ENCODE measurements at places on chromosomes 12 and 14.

GRCh38 chr12:125346362-125346761, 281.1 kb downstream of the AACS start:
- DNase-seq = peak; percentile 24

DNA sequence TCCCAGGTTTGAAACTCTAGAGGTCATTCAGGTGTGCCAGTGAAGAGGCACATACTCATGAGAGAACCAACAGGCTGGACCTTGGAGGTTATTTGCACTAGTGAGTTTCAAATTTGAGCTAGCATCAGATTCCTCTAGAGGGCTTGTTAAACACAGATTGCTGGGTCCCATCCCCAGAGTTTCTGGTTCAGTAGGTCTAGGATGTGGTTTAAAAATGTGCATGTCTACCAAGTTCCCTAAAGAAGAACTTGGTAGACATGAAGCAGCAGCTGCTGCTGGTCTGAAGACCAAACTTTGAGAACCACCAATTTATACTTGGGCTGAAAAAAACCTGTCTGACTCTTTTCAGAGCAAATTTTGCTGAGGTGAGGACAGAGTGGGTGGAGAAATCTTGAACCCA, 61.7 kb downstream of the SUSD6 start:
- DNase-seq = no peak

DNA sequence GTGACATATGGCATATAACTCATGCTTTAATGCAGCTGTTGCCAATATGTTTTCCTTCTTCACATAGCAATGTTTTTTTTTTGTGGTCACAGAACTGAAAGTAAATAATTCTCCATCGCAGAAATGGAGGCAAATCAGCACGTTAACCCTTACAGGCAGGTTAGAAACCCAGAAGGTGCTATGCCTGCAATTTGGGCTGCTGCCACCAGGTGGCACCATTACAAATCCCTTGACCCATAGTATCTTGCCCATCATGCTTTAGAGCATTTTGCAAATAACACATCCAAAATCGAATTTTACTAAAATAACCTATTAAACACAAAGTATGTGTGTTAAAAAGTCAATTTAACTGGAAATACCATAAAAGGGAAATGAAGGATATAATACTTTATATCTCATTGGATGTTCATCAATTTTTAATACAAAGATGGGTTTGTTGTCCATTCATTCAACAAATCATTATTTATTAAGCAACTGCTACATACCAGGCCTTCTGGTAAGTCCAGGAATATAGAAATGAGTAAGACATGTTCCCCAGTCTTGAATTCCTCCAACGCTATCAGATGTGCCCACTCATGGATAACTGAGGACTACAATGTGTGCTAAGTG, 340.1 kb downstream of the GLT1D1 start:
- DNase-seq = no peak

GRCh38 chr12:113310489-113310888, 24.4 kb downstream of the SLC8B1 start:
- no peak for DNase-seq

- DNase-seq = no peak
These were observed 29.8 kb downstream of the MED21 start for GRCh38 chr12:27052176-27052575.

DNA sequence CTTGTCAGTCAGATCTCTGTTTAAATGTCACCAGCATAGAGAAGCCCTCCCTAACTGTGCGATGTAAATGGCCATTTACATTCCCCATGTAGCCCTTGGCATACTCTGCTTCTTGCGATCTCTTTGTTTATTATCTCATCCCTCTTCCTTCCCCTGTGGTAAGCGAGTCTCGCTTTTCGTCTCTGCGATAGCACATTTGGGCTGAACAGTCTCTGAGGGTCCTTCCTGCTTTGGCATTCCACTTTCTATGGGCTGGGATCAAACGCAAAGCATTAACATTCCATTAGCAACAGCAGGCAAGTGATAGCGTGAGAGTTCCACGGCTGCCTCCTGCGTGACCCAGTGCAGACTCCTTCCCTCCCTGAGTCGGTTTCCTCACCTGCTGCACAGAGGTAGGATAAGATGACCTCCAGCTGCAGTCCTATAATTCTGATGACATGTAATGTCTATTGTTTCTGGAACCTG, 61.4 kb upstream of the TUNAR start:
- DNase-seq = no peak

DNA sequence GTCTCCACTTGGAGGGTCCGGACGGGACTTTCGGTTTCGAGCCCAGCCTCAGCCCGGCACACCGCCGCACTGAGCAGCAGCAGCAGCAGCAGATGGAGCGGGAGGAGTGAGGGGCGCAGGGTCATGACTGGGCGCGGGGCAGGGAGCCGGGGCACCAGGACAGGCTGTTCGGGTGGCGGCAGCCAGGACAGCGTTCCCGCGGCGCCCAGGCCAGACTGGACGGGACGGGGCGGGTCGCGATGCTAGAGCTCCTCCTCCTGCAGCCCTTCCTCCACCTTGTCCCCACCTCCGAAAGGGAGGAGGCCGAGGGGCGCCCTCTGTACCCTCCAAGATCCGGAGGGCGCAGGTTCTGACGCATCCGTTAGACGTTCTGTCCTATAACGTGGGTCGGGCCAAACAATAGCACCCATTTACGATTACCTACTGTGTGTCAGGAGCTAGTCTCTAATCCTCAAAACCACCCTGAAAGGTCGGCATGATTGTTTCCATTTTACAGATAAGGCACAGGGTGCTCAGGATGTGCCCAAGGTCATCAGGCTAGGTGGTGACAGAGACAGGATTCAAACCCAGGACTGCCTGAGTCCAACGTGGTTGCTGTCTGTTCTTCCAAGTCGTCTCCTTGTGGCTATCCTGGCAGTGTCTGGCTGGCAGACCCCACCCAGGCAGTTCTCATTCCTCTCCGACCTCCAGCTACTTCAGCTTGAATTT, at the start of gene FKBP11:
Gene FKBP11, minus strand, starts transcription at position 189 of the 708 bp plus-strand sequence. Its CDS starts 64 bp downstream, at position 125.
- DNase-seq = no peak

GRCh38 chr12:1724250-1724649, 33.4 kb downstream of the ADIPOR2 start:
- DNase-seq = no peak

DNA sequence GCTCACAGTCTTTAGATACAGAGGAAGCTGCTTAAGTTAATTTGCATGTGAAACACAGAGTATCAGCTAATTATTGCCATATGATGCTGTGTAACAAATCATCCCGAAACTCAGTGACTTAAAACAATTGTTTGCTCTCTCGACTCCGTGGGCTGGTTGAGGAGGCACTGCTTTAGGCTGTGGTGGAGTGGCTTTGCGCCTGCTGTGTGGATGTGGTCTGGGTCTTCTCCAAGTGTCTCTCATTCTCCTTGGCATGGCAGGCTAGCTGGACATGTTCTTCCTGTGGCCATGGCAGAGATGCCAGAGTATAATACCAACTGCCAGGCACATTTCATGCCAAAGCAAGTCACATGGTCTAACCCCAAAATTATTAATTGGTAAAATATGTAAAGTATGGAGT, 40.9 kb downstream of the PELI2 start:
- no peak for DNase-seq

DNA sequence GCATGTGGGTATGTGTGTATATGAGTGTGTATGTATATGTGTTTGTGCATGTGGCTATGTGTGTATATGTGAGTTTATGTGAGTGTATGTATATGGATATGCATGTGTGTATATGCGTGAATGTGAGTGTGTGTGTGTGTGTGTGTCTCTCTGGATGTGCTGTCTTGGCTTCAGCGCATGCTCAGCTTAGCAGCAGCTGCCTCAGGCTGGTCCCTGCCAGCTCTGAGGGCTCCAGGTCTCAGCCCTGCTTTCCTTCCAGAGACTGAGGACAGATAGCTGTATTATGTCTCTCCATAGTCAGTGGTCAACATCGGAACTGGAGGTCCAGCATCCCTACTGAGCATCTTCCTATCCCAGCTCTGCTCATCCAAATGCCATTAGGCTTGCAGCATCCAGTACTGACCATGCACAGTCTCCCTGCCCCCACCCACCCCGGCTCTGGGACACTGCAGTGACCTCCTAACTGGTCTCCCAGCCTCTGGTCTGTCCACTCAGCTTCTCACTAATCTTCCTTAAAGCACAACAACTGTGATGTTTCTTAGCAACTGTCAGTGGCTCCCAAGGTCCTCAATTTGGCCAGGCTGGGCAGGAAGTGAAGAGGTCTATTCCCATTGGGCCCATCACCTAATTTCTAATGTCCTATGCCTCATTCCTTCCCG, 22.8 kb downstream of the FAIM2 start:
- DNase-seq = no peak

GRCh38 chr14:89849931-89850330, 104.6 kb downstream of the EFCAB11 start:
- no peak for DNase-seq

DNA sequence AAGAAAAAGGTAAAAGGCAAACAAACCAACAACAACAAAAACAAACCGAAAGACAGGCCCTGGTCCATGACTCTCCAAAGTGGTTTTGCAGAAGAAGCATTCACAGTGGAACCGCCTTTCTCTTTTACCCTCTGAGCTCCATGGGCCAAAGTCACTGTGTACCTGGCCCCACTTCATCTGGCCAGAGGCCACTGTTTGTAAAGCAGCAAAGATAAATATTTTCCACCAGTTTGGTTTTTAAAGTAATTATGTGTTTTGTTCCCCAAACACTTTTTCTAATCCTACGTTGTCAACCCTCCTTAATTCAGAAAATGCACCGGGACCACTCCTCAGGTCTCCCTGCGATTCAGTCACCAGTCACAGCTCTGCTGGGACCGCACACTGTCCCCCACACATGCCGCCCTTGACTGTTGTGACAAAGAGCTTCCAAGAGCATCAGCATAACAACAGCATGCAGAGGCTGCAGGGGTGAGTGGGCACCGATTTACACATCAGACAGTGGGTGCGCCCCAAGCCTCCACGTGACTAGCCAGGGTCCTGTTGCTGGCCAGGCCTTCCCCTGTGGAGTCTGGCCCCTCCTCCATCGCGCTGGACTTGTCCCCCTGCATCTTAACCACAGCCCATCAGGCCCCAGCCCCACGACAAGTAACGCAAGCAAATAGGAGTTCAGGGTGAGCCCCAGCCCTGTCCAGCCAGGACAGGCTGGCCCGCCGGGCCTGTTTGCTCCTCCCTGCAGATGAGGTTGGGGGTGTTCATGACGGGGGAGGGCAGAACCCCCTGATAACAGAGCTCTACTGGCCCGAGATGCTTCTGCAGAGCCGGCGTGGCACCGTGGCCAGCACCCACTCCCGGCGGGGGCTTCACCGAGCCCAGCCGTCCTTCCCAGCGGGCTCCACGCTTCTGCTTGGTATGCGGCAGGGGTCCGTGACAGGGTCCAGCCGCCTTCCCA, 65.2 kb upstream of the DIO3 start:
- DNase-seq = no peak

All from NCI-H510A treated with DMSO at 0.1 percent for 48 hours (cell line).